ENCODE measurements at places on chromosomes 16 and 17. TPM values are rescaled to one million over a fixed set of nuclear protein-coding genes. Genes with fewer than 3 reads are reported as not detected.

DNA sequence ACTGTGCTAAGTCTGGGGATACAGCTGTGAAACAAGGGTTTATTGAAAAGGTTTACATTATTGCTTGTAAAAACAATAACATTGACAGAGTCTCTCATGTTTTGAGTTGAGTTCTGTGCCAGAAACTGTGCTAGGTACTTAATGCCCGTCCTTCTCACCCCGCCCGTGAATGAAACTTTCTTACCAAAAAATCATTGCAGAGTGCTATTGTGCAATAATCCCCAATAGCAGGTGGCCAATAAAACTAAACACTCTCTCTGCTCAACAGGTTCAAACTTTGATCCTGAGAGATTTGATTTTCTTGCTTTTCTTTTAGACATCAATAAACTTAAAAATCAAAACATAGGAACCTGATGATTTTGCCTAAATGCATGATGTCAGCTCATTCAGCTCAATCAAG, 441.6 kb downstream of the HAPSTR1 start:
- no peaks in the 10 kb centered on the region for H3K4me1 ChIP-seq
- H3K27ac ChIP-seq: no peak overlapping the region
- no peak for DNase-seq
- H3K27me3 ChIP-seq: no peaks in the 10 kb centered on the region
- H3K36me3 ChIP-seq: no peaks in the 10 kb centered on the region

- H3K27ac ChIP-seq: no peak overlapping the region
- H3K36me3 ChIP-seq: no peaks in the 10 kb centered on the region
- no peaks in the 10 kb centered on the region for H3K4me1 ChIP-seq
These were observed 89.1 kb upstream of the TBX2 start for GRCh38 chr17:61310590-61310989.

The TMEM238L gene
- not detected for polyA plus RNA-seq

The GPT2 gene
- 13.1 TPM for polyA plus RNA-seq
